ENCODE measurements at places on chromosomes 5 and 9.

DNA sequence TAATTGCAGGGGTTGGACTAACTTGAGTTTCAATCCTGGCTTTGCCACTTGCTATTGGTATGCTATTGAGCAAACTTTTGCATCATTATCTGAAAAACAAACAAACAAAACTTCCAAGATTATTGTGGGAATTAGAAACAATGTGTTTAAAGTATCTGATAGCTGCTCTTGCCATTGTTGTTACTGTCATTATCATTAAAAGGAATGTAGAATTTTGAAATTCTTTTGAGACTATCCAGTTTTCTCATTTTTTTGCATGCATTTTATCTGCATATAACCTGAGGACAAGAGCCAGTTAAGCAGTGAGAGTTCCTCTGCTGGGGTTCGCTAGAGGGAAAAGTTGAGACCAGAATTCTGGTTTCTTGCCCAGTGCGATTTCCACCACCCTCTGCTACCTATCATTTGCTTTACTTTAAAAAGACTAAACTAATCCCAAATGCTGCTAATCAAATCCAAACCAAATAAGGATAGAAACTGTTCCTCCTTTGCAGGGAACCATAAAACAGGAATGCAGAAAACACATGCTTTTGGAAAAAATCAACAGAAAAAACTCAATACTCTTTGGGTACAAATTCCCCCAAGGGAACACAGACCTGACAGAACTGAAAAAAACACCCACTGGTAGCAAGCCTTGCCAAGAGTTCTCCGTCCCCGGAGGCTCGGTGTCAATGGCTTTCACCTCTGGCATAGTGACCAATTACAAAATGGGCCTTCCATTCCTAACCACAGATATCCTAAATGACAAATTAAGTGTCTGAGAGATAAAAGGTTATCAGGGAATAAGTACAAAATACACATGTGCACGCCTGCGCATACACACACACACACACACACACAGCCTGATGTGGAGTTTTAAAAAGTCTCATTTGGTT, 373.7 kb downstream of the ARL15 start:
- DNase-seq, result no peak

DNA sequence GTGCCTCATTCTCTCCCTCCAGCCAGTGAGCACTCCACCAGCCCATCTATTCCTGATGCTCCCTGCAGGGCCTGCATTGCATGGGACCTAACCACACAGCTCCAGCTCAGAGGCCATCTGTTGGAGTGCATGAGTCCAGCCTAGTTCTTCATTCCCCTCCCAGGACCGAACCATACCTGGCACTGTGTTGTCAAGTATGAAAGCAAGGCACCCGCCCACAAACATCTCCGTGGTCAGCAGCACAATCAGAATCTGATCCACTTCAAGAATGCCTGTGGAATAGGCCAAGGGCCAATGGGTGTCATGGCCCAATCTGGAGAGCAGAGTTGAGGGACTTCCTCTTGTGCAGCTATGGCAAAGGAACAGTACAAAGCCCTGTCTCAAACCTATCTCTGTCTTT, 5.9 kb downstream of the SLC23A1 start:
- no peak for DNase-seq

DNA sequence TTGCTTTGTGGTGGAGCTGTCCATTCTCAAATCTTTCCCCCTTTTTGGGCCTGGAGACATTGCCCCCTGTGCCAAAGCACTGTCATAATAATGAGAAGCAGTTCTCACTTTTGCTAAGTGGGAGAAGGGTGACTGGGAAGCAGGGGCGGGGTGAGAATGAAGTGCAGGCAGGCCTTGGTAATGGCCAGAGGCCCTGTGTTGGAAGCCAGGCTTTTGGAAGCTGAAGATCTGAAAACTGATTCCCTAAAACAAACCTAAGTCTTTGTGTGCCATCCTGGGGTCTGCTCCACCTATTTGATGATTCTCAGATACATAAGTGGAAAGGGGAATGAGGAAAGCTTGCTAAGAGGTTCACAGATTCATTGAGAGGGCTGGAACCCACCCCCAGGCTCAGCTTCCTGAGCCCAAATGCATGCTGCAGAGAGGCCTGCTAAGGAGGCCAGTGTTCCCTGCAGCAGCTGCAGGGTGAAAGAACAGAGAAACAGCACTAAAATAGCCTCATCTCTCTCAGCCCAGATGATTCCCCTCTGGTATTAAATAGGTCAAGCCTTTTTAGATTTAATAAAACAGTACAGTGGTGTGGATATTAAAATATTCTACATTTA, 75.0 kb downstream of the NSG2 start:
- DNase-seq, result no peak

- DNase-seq, result no peak
Measured at GRCh38 chr5:74579215-74579614, 61.3 kb downstream of the ENC1 start.

- DNase-seq, result no peak
Measured at GRCh38 chr5:39513236-39513635, 88.5 kb upstream of the DAB2 start.

DNA sequence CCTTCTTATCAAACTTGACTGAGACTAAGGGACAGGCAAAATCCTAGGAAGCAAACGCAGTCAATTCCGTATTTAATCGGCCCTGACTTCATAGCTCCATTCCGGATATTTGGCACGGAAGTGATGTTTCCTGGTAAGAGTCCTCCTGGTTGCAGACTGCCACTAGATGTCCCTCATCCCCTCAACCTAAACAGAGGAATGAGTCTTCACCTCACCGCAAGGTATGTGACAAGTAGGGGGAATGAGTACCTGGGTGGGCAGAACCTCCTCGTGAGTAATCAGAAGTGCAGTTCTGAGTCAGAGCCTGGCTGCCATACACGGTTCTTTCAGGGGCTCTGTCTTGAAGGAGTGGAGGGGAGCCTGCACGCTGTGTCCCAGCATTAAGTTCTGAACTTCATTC, 173.6 kb downstream of the MUSK start:
- DNase-seq, result no peak

- no peak for DNase-seq
Measured at GRCh38 chr9:113600023-113600823, 136.7 kb downstream of the RGS3 start.

- DNase-seq, result no peak
Measured at GRCh38 chr5:6722015-6722414, 8.8 kb downstream of the TENT4A start.

DNA sequence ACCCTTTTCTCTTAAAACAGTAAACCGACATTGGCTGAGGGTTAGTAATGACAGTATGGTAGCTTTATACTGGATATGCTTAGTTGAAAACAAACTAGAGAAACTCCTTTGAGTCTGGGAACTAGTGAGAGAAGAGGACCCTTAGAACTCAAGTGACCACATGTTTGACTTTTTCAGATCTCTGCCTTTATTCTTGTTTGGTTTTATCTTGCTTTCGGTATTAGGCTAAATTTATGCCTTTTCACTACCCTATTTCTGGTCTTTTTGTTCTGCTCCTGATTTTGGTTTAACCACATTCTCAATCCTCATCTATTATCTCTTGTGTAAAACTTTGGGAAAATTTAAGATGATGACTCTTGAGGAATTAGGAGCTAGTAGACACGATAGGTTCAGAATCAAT, 11.0 kb downstream of the SNAPC3 start:
- DNase-seq, result no peak
